ENCODE measurements at places on chromosomes 5 and 9.

GRCh38 chr9:78072586-78073199, 41.1 kb upstream of the GNAQ start:
- peak; percentile 48 for DNase-seq

DNA sequence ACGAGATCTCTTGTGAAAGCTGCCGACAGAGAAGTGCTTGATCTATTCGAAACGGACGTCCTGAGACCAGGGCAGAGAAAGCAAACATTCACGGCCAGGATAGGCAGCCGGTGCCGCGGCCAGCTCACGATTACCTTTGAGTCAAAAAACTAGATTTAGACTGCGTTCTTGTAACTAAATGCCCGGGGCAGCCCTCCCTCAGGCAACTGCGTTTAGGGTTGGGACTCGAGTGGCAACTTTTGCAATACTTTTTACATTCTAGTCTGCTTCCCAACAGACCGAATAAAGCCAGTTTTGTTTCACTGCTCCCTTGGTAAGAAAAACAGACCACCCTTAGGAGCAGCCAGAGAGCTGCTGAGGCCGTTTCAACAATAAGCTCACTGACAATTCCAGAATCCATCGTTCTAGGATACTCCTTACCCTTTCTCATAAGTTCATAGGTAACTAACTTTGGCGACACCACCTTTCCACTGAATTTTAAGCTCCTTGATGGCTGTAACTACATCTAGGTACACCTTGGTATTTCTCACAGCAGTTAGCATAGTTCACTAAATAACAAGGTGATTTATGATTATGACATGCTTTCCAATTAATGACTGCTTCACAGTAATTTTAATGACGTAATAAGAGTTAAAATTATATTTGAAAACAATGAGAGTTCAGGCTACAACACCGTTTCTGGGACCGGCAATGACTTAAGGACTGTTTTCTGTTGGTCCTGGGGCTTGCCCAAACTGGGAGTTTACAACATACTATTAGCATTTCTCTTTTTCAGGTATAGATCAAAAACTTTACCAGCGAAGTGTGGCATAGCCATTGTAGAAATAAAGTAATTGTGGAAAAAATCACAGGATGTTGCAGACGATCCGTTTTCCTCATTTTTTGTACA, 899 bp upstream of the RAPGEF6 start:
- no peak for DNase-seq

DNA sequence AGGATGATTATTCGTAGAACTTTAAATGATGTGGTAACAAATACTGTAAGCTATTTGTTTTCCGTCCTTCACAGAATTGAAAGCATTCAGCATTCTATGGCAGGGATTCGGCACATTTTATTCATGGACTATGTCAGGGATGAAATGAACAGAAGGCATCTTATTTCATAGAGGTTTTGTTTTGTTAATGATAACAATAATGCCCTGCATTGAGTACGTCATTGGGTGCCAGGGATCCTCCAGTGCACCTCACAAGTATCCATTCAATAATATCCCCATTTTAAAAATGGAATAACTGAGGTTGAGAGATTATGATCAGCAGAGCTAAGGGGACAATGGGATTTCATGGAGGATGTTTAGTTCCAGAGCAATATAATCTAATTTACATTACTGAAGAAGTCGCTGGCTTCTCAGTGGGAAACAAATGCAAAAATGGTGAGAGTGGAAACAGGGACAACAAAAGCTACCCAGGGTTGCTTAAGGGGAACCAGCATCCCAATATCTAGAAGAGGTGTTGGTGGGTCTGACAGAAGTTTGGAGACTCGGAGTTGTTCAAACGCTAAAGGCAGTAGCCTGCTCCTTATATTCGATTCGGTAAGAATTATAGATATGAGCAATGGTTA, 985.7 kb upstream of the WWC1 start:
- no peak for DNase-seq

DNA sequence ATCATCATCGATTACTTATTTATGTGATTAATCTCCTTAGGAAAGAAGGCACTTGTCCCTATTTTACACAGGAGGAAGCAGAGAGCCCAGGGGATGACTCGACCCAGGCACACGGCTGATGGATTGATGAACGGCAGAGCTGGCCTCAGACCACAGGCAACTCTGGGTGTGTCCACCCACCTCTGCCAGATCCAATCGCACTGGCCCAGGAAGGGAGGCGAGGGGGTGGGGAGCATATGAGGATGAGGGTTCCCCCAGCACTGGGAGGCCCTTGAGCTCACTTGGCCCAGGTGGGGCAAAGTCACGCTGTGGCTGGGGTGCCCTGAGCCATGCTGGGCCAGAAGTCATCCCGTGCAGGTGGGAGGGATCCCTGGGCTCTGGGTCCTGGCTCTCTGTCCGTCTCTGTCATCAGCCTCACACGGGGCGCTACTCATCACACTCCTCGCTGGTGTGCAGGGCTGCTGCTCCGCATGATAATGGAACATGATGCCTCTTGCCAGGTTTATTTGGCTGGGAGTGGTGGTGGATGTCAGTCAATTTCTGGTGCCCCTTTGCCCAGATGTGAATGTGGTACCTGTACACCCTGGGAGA, 160.1 kb downstream of the GAPVD1 start:
- no peak for DNase-seq

DNA sequence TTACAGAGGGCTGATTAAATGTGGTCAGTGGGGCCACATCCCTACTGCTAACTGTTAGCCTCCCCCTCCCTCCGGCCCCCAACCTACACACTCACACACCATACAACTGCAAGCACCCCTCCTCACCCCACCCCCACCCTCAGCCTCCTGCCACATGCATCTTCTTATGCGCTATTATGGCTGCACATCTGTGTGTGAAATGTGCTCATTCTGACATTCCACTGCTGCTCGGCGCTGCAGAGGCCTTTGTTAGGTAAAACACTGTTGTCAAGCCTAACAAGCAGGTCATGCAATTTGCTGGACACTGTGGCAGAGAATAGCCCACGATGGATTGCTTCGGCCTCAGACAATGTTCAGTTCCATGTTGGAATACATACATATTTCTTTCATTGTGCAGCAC, 173.6 kb downstream of the NR2F1-AS1 start:
- DNase-seq: no peak

DNA sequence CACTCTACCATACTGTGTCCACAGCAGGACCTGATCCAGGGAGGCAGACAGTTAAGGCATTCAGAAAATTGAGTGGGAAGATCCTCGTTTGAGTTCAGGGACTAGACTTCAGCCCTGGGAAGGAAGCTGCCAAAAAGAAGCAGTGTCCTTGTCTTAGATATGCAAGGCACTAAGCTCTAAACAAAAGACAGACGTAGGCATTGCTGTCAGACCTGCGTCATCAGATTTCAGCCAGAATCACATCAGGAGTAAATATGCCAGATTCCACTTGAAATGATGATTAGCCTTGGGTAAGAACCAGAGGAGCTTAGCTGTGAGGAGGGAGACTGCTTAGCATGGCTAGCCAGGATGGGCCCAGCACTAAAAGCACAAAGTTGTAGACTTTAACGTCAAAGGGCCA, 56.7 kb downstream of the MAMDC2 start:
- DNase-seq: no peak

- DNase-seq: no peak
Measured at GRCh38 chr5:135441919-135442318, 5.2 kb downstream of the DCANP1 start.

Data from NCI-H226 (cell line).